ENCODE measurements at places on chromosomes 7 and 10.
A peak's percentile ranks its signal among the peaks of the same experiment; 100 is the strongest.

DNA sequence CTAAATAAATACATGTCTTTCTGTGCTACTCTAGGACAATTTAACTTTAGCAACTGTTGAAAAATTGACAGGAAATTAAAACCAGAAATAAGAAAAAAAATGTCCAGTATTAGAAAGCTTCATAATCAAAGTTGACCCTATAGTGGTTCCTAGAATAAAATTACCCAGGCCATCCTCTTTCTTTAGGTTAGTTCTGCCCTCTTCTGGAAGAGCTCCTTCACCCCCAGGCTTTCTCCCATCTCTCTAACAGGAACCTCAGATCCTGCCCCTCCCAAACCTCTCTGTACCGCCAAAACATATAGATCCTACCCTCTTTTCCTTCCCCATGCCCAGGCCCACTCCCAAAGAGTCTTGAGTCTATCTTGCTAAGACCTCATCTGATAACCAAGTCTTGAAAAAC, 159.4 kb upstream of the CDK1 start:
- no peak for DNase-seq

DNA sequence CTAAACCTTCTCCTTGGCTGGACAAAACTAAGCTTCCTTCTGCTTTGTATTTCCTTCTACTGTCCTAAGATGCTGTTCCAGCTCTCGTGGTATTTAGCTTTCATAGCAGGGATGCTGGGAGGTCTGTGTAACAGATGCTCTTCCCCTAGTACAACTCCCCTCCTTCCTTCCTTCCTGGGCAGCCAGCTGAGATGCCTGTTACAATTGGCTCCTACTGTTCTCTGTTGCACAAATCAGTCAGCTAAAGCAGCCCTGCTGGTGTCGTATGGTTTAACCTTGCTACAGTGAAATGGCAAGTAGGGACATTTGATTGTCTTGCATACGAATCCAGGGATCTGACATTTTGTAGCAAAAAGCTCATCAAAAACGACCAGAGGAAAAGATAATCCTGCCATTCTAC, 143.8 kb downstream of the ARHGAP21 start:
- DNase-seq: no peak

- peak; percentile 27 for DNase-seq
Observed at GRCh38 chr7:104848138-104848990, 165.6 kb upstream of the KMT2E start.

GRCh38 chr7:141102436-141102835, 28.6 kb downstream of the TMEM178B start:
- no peak for DNase-seq

DNA sequence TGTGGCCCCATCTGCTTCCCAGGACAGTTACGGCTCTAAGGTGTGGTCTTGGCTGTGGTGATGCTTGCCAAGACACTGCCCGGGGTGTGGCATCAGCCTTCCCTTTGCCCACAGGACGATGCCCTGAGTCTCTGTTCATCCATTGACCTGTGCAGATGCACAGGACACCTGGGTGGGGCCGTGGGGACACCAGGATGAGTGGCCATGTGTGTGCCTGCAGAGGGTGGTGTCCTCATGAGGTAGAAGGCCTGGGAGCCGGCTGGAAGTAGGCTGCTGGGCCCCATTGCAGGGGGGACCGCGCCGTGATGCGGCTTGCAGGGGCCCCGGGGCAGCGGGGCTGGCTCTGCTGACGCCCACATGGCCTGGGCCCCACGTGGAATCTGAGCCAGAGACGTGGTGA, 22.4 kb upstream of the PWWP2B start:
- no peak for DNase-seq

DNA sequence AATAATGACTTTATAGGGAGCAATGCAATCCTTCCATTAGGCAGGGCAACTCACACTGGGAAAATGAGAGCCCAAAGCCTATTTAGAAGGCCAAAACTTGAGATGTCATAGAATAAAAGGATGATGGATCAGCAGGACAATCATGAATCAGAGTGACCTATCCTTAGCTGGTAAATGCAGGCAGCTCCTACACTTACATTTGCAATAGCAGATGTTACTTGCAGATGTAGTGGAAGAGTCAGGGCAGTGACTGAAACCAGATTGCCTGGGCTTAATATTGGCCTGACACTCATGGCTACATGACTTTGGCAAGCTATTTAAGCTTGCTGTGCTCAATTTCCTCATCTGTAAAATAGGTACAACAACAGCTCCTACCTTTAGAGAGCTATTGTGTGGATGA, 98.7 kb downstream of the PRTFDC1 start:
- DNase-seq: no peak

DNA sequence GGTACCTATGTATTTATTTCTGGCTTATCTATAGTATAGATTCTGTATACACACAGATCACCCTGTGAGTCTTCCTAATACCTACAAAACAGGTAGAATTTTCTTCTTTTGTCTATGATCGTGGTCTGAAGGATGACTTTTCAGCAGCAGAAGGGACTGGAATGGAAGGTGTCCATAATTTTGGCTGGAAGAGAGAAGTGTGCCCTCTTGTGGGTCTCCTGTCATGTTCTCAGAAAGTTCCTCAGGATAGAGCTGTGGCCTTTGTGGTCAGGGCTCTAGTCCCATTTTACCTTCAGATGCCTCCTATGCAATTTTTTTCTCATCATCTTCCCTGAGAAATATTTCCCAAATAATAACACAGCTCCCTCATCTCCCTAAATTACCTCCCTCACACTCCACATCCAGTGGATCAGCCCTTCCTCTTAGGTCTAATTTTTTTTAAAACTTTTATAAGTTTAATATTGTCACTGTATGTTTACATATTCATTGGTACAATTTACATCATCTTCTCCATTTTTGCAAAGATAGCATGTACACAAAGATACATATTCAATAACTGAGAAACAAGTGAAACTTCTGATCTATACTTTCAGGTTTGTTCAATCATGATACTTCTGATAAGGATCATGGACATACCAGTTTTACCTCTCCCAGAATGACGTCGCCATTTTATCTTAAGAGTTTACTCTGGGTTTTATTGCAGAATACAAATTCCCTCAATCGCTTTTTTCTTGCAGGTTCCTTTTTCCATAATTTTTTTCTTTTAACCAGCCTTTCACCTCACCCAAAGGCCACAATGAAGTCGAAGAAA, 112.7 kb downstream of the REEP3 start:
- DNase-seq: no peak

GRCh38 chr7:112495810-112496462, 15.1 kb downstream of the LSMEM1 start:
- no peak for DNase-seq

- DNase-seq: no peak
Observed at GRCh38 chr10:86768412-86769062, 12.1 kb downstream of the BMPR1A start.

GRCh38 chr7:155203059-155203881, 94.4 kb upstream of the INSIG1 start:
- DNase-seq: no peak

GRCh38 chr10:68684413-68684812, 36.6 kb upstream of the CCAR1 start:
- no peak for DNase-seq

GRCh38 chr10:43584051-43584450, 9.6 kb upstream of the ZNF239 start:
- no peak for DNase-seq

DNA sequence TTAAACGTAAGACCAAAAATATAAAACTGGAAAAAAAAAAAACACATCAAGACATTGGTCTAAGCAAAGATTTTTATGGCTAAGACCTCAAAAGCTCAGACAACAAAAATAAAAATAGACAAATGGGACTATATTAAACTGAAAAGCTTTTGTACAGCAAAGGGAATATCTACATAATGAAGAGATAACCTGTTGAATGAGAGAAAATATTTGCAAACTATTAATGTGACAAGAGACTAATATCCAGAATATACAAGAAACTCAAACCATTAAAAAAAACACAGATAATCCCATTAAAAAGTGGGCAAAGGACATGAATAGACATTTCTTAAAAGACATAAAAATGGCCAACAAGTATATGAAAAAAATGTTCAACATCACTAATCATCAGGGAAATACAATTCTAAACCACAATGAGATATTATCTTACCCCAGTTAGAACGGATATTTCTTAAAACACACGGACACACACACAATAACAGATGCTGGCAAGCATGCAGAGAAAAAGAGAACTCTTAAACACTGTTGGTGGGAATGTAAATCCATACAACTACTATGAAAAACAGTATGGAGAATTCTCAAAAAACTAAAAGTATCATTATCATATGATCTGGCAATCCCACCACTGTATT, 28.8 kb downstream of the CNOT4 start:
- DNase-seq: no peak

DNA sequence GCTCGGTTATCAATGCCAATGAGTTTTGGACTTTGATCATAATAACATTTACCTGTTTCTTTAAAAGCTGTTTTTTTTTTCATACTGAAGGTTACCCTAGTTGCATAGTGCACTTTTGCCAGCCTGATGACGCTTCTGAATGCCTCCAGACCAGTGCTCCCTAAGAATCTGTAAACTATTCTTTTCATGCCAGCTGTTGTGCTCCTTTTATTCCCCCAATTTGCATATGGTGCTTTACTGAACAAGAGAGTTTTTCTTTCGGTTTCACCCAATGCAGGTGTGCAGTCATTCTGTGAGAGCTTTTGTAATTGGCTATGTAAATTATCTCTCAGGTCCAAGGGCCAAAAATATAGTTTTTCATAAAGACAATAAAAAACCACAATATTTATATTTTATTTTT, 48.1 kb upstream of the GLCCI1 start:
- no peak for DNase-seq

- DNase-seq: no peak
Observed at GRCh38 chr7:149731207-149731955, 42.0 kb downstream of the ZNF467 start.

- DNase-seq: no peak
Observed at GRCh38 chr7:37577412-37577811, 106.2 kb upstream of the GPR141 start.

GRCh38 chr7:117974891-117975290, 101.7 kb upstream of the CTTNBP2 start:
- DNase-seq: no peak

DNA sequence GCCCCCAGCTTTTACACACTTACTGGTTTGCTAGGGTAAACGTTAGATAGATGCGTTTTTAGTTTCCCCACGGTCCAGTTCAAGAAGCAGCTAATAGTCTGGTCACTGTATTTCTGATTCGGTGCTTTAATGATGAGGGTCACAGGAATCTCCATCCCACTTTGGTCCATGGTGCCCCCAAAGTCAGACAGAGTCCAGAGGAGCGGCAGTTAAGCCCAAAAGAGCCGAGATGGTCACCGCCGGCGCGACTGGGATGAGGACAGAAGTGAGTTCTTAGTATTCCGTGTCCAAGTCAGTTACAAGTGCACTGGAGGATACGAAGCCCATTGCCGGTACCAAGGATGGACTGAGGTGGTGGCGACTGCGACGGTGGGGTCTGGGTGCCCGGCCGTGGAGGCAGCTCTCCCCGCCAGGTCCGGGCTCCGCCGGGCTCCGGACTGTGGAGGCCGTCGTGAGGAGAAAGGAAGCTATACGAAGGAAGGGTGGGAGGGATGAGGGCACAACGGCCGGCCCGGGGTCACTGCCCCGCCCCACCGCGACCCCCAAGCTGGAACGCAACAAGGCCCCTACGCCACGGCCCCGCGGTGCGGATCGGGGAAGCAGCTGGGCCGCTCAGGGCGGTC, 663 bp downstream of the HERPUD2 start:
- DNase-seq: no peak

DNA sequence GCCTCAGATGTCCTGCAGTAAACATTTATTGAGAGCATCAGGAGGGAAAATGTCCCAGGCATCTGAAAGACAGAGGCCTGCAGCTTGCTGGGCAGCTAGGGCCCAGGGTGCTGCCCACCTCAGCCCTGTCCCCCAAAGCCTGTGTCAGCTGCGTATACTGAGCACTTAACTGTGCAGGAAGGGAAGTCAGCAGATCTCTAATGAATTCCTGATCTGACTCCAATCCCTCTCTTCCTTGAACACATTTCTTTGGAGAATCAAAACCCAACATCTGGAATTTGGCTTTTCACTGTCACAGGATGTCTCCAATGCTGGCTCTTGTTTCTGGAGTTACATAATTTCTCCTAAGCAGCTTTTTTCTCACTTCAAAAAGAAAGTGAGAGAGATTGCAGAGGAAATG, 364.7 kb upstream of the NFE2L3 start:
- DNase-seq: no peak

DNA sequence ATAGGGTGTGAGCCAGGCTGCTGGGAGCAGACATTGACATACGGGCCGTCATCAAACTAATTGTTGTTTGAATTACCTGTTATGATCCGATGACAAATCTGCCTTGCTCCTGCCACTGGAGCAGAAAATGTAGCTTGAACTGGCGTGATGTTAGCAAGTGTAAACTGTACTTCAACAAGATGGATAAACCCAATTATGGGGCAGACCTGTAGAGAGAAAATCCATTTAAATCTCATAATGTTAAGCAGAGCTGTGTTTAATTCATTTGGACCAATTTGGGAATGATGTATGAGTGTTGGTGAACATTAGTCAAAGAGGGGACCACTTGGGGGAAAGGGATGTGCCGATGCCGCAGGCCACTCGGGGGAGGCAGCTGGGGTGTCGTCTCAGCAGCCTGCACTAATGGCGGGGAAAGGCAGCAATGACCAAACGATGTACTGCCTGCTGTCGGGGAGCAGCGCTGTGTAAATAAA, 27.4 kb downstream of the TCF7L2 start:
- no peak for DNase-seq

GRCh38 chr7:12066004-12066403, 145.1 kb upstream of the TMEM106B start:
- no peak for DNase-seq

DNA sequence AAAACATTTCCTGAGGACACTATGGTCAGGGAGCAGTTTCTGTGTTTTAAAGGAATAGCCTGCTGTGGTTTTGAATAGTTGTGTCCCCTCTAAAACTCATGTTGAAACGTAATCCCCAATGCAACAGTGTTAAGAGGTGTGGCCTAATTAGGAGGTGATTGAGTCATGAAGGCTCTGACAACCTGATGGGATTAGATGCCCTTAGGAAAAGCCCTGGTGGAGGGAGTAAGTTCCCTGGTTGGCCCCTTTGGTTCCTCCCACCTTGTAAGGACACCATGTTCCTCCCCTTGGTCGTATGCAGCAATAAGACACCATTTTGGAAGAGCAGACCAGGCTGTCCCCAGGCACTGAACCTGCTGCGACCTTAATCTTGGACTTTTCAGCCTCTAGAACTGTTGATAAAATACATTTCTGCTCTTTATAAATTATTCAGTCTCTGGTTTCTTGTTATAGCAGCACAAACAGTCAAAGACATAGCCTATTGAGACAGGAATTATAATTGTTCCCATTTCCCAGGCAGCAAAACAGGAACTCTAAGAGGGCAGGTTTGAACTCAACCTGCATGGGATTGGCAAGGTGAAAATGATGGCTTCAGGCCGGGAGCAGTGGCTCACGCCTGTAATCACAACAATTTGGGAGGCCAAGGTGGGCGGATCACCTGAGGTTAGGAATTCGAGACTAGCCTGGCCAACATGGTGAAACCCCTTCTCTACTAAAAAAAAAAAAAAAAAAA, 20.5 kb upstream of the TNS3 start:
- DNase-seq: no peak

DNA sequence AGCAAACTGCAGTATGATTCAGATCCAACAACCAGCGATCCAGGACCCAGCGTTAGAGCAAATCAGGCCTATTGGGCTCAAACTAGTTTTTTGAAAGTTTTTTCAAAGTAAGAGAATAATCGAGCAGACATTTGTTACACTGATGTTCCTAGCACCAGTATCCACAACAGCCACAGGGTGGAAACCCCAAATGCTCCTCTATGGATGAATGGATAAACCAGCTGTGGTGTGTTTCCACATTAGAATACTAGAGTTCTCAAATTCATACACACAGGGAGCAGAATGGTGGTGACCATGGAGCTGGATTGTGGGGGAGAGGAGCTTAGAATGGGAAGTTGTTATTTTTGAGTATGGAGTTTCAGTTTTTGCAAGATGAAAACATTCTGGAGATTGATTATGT, 60.7 kb downstream of the PDIA4 start:
- DNase-seq: no peak
